T-helper 1 cell (primary cell): ENCODE measurements at places on chromosomes 2 and 18.

DNA sequence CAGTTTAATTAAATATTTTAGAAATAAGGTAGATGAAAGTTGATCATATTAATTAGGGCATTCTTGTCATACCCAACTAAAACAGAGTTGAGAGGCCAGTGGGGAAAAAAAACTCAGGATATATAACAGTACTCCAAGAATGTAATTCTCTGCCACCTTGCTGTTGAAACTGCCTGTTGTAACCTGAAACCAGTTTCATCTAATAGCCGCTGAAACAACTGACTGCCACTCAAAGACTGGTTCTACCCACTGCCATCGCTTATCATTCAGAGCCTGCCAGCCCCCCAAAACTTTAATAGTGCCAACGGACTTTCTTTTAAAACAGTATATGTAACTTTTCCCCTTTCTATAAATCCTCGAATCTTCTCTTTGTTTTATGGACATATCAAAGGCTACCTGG lies 37.7 kb upstream of the FSIP2 start:
- DNase-seq, result no peak

DNA sequence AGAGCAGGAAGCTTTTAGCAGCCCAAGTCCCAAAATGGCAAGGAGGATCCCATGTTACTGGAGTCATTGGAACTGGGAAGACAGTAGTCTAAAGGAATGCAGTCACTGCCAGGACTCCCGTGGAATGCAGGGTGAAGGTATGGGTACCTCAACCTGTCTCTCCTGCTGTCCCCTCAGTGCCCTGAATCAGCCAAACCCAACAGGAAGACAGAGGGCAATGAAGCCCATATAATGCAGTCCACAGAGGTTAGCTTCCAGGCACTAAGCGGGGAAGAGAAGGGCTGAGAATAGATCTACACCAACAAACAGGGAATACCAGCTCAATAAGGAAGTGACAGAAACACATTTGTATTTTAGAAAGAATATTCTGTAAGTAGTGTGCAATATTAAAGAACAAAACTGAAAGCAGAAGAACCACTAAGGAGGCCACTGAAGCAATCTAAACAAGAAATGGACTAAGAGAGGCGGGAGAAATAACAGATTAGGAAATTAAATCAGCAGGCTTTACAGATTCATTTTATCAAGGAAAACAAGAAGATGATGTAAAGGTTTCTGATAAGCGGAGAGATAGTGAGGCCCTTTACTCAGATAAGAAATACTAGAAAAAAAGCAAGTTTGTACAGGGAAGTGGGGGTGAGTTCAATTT lies 8.3 kb downstream of the NEMP2 start:
- DNase-seq, result no peak

DNA sequence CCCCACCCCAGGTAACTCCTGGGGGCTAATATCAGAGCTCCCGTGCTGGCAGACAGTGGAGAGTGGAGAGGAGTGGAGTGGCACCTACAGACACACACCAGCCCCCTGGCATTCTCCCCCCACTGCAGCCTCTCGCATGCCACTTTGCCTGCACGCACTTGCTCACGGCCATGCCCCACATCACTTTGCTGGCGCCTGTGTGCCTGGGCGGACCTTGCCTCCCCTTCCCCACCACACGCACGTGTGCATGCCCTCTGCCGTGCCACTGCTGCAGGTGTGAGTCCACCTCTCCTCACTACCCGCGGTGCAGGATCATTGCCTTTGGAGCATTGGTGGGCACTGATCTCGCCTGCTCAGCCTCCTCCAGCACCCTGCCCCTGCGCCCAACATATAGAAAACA lies 72.6 kb upstream of the DOK6 start:
- DNase-seq, result no peak

DNA sequence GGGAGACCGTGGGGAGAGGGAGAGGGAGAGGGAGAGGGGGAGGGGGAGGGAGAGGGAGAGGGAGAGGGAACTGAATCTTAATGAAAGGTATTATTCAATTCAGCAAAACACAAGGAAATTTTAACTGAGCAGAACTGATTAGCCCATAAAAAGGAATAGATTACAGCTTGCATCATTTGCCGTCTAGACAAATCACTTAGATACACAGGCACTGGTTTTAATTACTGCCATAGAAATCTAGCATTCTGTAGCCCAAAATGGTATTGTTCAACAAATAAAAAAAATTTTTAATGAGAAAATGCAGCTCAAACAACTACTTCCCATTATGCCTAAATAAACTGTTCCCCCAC lies 7.9 kb upstream of the KCNF1 start:
- DNase-seq, result no peak

DNA sequence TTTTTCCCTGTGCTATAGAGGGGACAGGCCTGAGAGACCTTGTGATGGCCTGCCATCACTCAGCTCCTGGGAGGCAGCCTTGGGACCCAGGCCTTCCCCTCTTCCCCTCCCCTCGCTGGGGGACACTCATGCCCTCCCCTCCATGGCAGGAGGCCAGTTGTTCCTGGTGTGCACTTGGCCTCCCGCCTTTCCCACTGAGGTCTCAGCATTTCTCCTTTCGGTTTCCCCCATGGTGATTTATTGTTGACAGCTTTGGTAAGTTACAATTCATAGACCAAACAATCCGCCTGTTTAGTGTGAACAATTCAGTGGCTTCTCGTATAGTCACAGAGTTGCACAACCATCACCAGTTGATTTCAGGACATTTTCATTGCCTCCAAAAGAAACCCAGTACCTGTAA lies 10.2 kb upstream of the CNDP1 start:
- DNase-seq, result no peak
